Germinal center (tissue), 1 donor: ENCODE measurements at places on chromosomes 7 and 10.

DNA sequence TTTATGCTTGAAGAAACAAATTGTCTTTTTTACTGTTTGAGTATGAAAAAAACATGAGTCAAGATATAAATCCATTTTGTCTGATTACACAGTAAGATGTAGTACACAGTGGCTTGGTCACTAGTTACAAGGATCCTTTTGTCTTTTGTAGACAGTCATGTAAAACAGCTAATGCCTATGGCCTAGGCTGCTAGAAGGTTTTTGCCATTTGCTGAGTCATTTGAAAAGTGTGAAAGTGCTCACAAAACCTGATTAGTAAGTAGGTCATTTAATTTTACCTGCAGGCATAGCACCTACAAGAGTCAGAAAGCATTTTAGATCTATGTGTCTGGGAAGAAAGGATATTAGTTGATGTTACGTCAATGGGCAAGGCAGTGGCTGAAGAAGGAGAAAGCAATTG, 819.4 kb downstream of the MAGI2 start:
- no peak for DNase-seq

DNA sequence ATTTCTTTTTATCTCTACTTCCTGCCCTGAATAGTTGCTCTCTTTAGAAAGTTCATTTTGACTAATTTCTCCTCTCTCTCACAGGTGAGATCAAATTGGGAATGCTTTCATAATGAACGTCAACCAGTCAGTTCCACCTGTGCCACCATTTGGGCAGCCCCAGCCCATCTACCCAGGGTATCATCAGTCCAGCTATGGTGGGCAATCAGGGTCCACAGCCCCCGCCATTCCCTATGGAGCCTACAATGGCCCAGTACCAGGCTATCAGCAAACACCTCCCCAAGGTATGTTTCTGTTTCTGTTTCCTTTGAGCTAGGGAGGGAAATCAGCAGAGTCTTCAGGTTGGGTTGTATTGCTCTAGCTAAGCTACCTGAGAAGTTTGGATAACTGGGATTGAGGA, 2.5 kb downstream of the SEC24C start:
- DNase-seq: no peak

DNA sequence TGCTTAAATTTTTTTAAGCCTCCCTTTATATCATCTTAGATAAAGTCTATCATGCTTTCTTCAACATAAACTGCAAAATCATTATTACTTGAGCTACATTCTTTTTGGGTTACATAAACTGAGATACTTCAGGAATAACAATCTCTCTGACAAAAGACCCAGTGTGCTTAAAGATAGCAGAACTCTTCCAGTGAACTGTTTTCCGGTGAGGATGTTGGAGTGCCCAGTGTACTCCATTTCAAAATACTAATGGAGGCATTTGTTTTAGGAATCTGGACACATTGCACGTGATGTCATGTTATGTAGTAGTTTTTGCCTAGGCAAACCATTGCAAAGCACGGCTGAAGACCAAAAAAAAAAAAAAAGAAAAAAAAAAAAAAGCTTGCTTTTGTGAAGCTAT, 388.2 kb upstream of the CELF2 start:
- DNase-seq: no peak

- no peak for DNase-seq
Observed at GRCh38 chr10:10814069-10814468, 203.6 kb upstream of the CELF2 start.
